ENCODE measurements at places on chromosomes 11 and 22.

- no peak for DNase-seq
These were observed 31.8 kb downstream of the CAPN1 start for GRCh38 chr11:65213322-65214211.

GRCh38 chr11:8373519-8374432, 110.1 kb upstream of the LMO1 start:
- no peak for DNase-seq

DNA sequence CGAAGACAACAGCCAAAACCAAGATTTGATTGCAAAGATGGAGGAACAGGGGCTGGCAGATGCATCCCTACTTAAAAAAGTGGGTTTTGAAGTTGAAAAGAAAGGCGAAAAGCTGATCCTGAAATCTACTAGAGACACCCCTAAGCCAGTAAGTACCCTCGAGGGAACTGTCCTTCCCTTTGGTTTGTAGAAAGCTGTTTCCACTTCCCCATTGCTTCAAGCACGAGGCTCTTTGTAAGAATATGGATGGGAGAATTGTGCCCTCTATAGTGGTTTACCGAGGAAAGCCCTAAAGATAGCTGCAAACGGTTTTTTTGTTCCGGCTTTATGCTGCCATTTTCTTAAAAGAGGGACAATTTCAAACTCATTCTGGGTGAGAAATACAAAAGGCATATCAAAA, 133.9 kb downstream of the WNT7B start:
- no peak for DNase-seq

GRCh38 chr22:28014211-28015045, 95.4 kb upstream of the PITPNB start:
- DNase-seq, result no peak

DNA sequence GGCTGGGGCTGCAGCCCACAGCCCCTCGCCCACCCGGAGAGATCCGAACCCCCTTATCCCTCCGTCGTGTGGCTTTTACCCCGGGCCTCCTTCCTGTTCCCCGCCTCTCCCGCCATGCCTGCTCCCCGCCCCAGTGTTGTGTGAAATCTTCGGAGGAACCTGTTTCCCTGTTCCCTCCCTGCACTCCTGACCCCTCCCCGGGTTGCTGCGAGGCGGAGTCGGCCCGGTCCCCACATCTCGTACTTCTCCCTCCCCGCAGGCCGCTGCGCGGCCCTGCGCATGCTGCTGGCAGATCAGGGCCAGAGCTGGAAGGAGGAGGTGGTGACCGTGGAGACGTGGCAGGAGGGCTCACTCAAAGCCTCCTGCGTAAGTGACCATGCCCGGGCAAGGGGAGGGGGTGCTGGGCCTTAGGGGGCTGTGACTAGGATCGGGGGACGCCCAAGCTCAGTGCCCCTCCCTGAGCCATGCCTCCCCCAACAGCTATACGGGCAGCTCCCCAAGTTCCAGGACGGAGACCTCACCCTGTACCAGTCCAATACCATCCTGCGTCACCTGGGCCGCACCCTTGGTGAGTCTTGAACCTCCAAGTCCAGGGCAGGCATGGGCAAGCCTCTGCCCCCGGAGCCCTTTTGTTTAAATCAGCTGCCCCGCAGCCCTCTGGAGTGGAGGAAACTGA, 731 bp downstream of the GSTP1 start:
- DNase-seq, result no peak

Data from activated T-helper 1 cell treated with Interleukin-2 at 50 U/mL for 16 hours (primary cell).